ENCODE measurements at places on chromosomes 3 and 15. TPM values are rescaled to one million over a fixed set of nuclear protein-coding genes. Genes with fewer than 3 reads are reported as not detected.

DNASE1L3 gene
- not detected for total RNA-seq

LIPH gene
- total RNA-seq = 19.9 TPM

GOLGA6L7 gene
- not detected for total RNA-seq

TMEM212 gene
- total RNA-seq = not detected

RGMA gene
- total RNA-seq = 0.62 TPM

All from Panc1 (cell line).